ENCODE measurements at places on chromosomes 1 and 21.

DNA sequence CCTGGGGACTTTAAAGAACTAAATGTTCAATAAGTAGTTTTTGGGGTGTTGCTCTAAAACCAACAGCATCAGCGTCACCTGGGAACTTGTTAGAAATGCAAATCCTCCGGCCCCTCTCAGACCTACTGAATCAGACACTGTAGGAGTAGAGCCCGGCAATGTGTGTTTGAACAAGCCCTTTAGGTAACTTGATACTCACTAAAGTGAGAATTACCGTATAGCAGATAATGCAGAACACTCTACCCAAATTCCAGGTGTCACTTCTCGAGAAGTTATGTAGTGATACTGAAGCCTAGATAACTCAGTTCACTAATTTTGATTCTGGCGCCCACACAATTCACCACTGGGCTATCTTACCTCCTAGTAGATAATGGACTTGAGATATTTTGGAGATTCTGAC lies 3.7 kb upstream of the DPT start:
- no peak for DNase-seq

DNA sequence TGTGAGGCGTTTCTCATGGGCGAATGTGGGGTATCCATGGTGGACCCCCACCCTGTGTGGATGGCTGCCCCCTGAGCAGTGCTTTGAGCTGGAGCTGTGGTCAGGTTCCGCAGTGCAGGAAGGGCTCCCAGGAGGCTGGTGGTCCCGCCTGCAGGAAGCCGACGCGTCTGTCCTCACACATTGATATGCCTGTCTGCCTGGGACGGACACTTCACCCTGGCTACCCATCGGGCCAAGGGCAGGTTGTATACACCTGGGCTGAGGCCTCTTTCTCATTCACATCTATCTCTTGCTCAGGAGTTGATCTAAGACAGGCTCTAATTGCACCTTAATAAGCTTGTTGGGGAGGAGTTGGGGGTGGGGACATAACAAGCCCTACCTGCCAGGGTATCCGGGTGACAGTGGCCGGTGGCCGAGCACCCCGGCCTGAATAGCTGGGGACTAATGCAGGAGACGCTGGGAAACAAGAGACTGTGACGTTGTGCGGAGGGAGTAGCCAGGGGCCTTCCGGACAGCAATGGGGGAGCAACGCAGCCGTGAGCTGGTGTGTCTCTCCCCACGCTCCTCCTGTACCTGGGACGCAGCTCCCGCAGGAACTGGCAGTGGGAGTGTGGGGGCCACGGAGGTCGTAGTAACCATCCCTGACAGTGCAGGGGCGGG lies 21.7 kb downstream of the PDXK start:
- no peak for DNase-seq

GRCh38 chr1:227140376-227140775 lies 177.9 kb downstream of the CDC42BPA start:
- peak; percentile 7 for DNase-seq

DNA sequence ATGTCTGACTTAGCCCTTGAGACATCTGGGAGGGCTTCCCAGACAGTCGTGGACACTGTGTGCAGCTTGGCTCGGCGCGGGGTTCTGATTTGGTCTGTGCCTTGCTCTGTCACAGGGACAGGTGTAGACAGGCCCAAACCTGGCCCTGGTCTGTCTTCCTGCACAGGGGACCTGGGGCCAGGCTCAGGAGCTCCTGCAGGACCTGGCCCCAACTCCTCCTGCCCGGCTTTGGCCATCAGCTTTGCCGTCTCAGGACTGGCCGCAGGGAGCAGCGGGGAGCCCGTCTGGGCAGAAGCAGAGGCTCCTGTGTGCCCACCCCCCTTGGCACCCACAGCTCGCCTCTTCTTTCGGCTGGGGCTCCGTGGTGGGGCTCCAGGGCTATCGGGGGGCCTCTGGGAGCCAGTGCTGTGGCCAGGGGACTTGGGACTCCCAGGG lies 1.7 kb downstream of the PERM1 start:
- DNase-seq = no peak

- no peak for DNase-seq
These were observed 44.1 kb downstream of the DYRK1A start for GRCh38 chr21:37410639-37411038.

- DNase-seq = no peak
These were observed 4.4 kb downstream of the LINGO4 start for GRCh38 chr1:151800830-151801229.

DNA sequence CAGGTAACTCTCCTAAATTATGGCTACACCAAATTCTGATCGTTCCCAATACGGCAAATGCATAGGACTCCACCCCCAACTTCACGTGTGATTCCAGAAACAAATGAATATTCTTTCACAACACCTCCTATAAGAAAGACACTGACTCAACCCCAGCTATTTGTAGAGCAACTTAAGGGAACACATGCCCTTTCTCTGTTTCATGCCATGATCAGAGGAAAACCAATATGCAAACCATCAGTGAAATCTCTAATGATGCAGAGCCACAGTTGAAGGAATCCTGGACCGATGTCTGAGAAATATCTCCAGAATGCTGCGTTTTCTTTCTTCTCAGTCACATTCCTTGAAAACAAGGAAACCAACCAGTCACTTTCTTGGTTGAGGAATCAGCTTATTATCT lies 164.2 kb upstream of the PTBP2 start:
- DNase-seq = no peak

GRCh38 chr1:219412772-219413171 lies 200.1 kb downstream of the ZC3H11B start:
- peak; percentile 59 for DNase-seq

GRCh38 chr1:178023181-178023618 lies 53.3 kb upstream of the SEC16B start:
- DNase-seq = no peak

DNA sequence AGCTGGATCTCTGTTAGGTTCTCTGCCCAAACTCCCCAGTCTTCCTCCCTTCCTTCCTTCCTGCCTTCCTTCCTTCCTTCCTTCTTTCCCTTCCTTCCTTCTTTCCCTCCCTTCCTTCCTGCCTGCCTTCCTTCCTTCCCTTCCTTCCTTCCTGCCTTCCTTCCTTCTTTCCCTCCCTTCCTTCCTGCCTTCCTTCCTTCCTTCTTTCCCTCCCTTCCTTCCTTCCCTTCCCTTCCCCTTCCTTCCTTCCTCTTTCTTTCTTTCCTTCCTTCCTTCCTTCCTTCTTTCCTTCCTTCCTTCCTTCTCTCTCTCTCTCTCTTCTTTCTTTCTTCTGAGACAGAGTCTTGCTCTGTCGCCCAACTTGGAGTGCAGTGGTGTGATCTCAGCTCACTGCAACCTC lies 8.7 kb upstream of the LSM10 start:
- DNase-seq = no peak

DNA sequence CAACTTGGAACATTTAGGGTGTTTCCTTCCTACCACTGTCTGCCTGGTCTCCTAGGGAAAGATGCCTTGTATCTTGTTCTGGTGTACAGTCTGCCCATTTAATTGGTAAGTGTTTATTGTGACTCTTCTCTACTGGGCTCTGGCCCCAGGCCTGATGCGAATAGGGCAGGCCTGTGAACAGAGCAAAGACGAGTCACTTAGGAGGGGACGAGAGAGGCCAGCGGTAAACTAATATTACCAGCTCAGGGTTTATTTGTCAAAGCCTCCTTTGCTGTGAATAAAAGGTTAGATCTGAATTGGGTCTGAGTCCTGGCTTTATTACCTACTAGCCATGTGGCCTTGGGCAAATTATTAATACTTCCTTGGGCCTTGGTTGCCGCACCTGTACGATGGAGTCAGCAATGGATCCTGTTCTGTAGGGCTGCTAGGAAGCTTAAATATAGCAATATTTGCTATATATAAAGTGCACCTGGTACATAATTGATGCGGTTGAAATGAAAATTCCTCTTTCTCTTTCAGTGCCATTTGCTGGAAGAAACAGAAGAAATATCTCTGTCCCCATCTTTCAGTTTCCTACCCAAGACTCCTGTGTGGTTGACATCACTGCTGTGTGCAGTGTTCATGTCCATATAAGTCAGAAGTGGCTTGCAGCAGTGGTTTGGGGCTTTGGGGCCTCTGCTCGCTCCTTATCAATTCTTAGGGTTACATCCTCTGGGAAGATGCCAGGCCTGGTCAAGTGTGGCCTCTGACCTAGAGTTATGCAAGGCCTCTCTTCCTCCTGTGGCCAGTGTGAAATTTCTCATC lies 32.4 kb downstream of the MAPKAPK2 start:
- no peak for DNase-seq

- no peak for DNase-seq
These were observed 98.4 kb upstream of the WNT4 start for GRCh38 chr1:22241250-22241649.

- DNase-seq = no peak
These were observed 547.3 kb upstream of the BEND5 start for GRCh38 chr1:49323925-49324540.

DNA sequence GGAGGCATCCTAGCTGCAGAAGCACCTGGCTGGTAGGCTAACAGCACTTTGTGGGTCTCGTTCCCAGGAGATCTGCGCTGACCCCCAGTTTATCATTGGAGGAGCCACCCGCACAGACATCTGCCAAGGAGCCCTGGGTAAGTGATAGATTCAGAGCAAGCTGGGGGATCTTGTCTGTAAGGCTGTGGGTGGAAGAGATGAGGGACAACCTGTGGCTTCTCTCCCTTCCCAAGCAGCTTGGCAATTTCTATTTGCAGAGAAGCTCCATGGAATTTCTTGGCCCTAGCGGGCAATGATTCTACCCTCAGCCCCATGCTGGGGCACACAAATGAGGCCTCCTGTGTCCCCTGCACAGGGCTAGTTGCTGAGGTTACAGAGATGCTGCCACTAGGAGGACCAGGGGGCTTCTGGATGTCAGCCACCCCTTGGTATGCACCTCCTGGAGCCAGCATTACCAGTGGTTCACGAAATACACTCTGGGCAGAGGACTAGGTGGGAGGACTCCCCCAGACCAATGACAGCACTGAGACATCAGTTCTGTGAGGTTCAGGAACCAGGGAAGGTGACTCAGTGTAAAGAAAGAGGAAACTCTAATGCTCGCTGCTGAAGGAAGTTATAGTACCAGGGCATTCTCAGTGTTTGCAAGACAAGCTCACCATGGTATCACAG lies 5.5 kb downstream of the CAPN2 start:
- no peak for DNase-seq

DNA sequence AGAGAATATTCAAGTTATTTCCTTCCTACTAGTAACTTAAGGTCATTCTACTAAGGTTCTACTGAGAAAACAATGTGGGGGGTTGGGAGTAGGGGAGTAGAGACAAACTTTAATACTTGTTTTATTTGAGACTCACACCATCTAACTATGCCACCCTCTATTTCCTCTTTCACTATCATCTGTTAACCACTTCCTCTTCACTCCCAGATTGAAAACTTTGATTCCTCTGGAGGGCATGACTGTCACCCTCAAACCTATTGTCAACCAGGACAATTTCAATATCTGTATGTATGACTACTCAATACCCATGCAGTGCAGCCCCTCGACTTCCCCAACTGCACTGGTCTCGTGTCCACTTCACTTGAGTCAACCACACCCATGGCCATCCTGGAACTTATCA lies 165.6 kb upstream of the POGK start:
- DNase-seq = no peak

- DNase-seq = no peak
These were observed at the start of gene NFASC for GRCh38 chr1:204870160-204870912. Gene NFASC, plus strand, starts transcription at chr1:204870862. Its CDS starts 73,454 bp downstream, at chr1:204944316.

DNA sequence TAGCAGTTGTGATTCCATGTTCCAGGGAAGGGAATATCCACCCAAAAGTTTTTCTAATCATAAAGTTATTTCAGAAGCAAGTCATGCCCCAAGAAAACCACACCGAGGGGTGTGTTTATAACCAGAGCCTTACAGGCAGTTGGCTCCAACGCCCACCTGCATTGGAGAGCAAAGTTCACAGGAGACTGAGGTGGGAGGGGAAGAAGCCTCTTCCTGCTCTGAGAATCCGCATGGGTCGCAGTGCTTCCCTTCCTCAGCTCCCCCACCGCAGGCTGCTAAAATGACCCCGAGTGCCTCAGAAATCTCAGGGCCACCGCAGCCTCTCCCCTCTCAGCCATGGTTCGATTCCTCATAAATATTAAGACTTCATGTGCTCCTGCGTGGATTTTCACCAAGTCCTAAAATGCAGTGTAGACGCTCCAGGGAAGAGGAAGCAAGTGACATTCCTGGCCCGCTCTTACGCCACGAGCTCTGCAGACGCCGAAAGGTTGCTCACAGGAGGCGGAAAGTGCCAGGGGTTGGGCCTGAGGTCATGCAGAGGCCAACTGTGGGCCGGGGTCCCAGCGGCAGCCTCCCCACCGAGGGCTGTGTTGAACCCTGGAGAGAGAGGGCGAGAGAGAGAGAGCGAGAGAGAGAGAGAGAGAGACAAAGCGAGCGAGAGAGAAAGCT lies 13.4 kb upstream of the SPSB1 start:
- no peak for DNase-seq

- no peak for DNase-seq
These were observed 340.4 kb upstream of the VAMP3 start for GRCh38 chr1:7430691-7431090.

DNA sequence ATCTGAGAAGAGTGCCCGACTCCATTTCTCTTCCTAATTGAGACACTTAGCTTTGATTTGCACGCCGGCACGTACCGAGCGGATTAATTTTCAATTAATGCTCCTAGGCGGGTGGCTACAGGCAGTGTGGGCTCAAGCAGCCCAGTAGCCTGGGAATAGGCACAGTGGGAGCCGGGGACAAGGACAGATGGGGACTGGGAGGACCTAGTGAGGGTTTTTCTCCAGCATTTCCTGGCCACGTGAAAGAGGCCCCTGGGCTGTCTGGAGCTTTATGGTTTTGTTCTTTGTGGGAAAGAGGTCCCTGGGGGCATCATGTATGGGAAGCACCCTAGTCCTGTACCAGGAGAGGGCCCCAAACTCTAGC lies 78.6 kb upstream of the CSF3R start:
- no peak for DNase-seq

DNA sequence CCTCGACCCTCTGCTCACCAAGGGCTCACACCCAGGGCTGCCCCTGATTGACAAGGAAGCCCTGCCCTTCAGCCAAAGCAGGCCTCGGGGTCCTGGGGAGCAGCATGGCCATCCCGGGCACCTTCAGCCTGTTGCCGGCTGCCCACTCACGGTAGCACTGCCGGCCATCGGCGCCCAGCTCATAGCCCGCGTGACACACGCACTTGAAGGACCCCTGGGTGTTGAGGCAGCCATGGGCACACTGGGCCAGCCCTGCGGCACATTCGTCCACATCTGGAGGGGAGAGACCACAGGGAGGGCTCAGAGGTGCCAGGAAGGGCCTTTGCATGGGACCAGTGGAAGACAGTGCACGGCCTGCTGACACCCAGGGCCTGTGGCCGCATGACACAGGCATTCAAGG lies 57.4 kb downstream of the ARHGEF16 start:
- DNase-seq = no peak

- DNase-seq = no peak
These were observed 156.7 kb downstream of the NR5A2 start for GRCh38 chr1:200184196-200184595.

DNA sequence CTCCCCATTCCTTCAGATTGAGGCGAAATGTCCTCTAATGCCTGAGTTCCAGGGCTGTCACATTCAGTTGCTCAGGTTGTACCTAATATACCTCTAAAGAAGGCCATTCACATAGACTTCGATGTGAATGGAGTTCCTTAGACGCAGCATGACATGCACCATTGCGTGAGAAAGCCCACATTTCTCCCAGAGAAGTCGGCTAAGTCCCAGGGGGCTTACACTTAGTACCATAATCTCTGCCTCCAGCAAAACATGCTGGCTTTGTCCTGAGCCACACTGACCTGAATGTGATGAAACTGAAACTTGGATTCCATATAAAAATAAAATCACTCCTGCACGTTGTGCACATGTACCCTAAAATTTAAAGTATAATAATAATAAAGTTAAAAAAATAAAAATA lies 23.2 kb upstream of the SLC2A1 start:
- DNase-seq = no peak

- no peak for DNase-seq
These were observed 59.5 kb downstream of the KLHDC7A start for GRCh38 chr1:18540136-18540765.

GRCh38 chr1:248416226-248416625 lies 13.4 kb downstream of the OR2T1 start:
- DNase-seq = no peak
